ENCODE measurements at places on chromosomes 3 and 15.

DNA sequence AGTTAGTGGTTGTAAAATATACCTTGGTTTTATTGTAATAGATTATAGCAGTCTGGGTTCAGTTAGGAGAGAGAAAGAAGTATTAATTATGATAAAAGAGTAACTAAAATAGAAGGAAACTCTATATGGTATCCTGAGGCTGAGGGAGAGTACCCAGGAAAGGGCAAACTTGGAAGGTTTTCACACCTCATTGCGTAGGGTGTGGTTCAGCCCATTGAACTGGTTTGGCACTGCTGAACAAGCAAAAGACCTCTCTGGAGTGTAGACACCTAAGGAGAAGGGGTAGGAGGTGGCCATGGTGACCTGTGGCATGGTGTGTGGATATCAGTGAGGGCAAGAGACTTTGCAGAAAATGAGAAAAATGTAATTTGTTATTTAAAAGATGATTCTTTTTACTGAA is 63.5 kb downstream of the STT3B start:
- no peak for DNase-seq
- H3K36me3 ChIP-seq, result peaks cover 84% of the 10 kb centered on the region
- no peaks in the 10 kb centered on the region for H3K27me3 ChIP-seq
- H3K4me1 ChIP-seq, result no peaks in the 10 kb centered on the region
- no peak overlapping the region for H3K4me3 ChIP-seq

- H3K27ac ChIP-seq, result no peak overlapping the region
- H3K4me3 ChIP-seq, result no peak overlapping the region
- no peaks in the 10 kb centered on the region for H3K27me3 ChIP-seq
- peaks cover 3% of the 10 kb centered on the region for H3K4me1 ChIP-seq
- no peaks in the 10 kb centered on the region for H3K36me3 ChIP-seq
- no peak for DNase-seq
These were observed 19.0 kb downstream of the ARL14 start for GRCh38 chr3:160695915-160696327.

- H3K27ac ChIP-seq, result no peak overlapping the region
- no peaks in the 10 kb centered on the region for H3K27me3 ChIP-seq
- no peak overlapping the region for H3K4me3 ChIP-seq
- no peaks in the 10 kb centered on the region for H3K4me1 ChIP-seq
These were observed 44.1 kb upstream of the WWTR1 start for GRCh38 chr3:149701977-149702350.

GRCh38 chr3:64832098-64832497 is 144.3 kb upstream of the ADAMTS9 start:
- DNase-seq, result no peak
- H3K27me3 ChIP-seq, result no peaks in the 10 kb centered on the region
- H3K36me3 ChIP-seq, result no peaks in the 10 kb centered on the region
- H3K4me1 ChIP-seq, result peaks cover 10% of the 10 kb centered on the region

DNA sequence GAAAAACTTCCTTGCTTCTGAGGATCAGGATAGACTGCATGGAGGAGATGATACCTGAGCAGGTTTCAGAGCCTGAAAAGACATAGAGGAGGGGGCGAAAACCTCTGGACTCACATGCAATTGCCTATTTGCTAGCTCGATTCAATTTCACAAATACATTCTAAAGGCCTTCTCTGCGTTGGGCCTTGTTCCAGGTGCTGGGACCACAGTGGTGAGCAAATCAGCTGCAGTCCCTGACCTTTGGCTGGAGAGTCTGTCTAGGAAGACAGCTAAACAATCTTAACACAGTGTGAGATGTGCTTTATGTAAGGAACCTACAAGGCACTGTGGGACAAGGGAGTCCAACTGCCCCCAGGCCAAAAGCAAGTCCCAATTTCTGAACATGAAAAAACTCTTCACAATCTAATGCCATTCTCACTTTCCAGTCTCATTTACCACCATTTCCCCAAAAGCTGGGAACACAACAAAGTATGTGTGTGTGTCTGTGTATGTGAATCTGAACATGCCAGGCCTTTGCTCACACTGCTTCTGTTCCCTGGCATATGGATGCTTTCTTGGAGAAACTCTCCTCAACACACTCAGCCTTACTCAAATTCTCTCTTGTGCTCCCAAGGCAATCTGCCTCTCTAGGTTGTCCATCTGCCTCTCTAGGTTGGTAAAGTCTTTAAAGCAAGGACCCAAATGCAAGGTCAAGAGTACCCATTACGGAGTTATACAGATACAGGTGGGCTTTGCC is 2.1 kb upstream of the PCCB start:
- H3K4me1 ChIP-seq, result peaks cover 9% of the 10 kb centered on the region
- H3K36me3 ChIP-seq, result no peaks in the 10 kb centered on the region
- no peak overlapping the region for H3K4me3 ChIP-seq
- DNase-seq, result no peak
- no peak overlapping the region for H3K27ac ChIP-seq

DNA sequence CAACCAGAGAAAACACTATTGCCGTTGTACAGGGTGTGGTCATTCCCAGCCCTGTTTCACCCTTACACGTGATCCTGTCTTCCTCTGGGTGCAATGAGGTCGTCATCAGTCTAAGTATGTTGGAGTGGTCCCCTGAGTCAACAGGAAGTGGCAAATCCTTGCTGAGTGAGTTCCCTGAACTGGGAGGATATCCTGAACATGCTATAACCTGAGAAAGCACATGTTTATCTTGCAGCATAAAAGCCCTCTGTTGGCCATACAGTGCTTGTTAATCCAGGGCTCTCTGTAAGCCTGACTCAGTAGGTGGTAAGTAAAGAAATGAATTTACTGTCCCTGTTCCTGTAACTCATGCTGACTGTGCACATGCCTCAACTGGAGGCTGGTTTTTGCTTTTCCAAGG is 477.8 kb upstream of the RGMA start:
- H3K36me3 ChIP-seq, result no peaks in the 10 kb centered on the region
- no peak overlapping the region for H3K27ac ChIP-seq
- no peaks in the 10 kb centered on the region for H3K27me3 ChIP-seq
- DNase-seq, result no peak
- peaks cover 12% of the 10 kb centered on the region for H3K4me1 ChIP-seq

GRCh38 chr15:67905628-67906027 is 65.8 kb upstream of the RNU6-1 start:
- no peaks in the 10 kb centered on the region for H3K4me1 ChIP-seq
- H3K27me3 ChIP-seq, result no peaks in the 10 kb centered on the region
- H3K27ac ChIP-seq, result no peak overlapping the region
- no peaks in the 10 kb centered on the region for H3K36me3 ChIP-seq

DNA sequence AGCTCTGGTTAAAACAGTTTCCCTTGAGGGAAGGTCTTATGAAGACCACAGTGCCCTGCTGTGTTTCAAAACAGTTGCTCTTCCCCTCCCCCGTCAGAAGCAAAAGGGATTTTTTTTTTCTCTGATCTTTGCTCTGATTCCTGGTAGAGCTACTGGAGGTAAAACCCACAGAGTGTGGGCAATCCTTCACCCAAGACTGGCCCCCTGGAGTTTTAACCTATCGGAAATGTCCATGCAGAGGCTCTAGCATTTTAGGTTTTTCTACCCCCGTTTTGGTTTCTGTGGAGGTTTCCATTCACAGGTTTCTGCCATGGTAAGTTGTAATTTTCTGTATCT is 27.7 kb downstream of the GRM2 start:
- no peaks in the 10 kb centered on the region for H3K4me1 ChIP-seq
- no peak overlapping the region for H3K27ac ChIP-seq
- H3K36me3 ChIP-seq, result no peaks in the 10 kb centered on the region
- no peaks in the 10 kb centered on the region for H3K27me3 ChIP-seq
- no peak for DNase-seq
- H3K4me3 ChIP-seq, result no peak overlapping the region

DNA sequence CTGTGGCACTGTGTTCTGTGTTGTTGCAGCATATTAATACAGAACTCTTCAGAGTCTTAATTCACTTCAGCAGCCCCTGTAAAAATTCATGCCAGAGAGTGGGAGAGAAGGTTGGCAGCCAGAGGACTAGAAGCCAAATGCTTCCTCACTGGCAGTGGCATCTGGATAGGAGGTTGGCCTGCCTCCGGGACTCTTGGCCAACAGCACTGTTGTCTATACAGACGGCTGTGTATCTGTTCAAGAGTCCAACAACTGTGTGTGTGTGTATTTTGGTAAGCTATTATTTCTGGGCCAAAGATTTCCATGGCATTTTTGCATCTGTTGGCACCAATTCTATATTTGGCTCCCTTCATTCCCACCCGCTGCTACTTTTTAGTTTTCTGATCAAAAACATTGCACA is 156.0 kb upstream of the SOX2 start:
- no peaks in the 10 kb centered on the region for H3K36me3 ChIP-seq
- DNase-seq, result no peak

DNA sequence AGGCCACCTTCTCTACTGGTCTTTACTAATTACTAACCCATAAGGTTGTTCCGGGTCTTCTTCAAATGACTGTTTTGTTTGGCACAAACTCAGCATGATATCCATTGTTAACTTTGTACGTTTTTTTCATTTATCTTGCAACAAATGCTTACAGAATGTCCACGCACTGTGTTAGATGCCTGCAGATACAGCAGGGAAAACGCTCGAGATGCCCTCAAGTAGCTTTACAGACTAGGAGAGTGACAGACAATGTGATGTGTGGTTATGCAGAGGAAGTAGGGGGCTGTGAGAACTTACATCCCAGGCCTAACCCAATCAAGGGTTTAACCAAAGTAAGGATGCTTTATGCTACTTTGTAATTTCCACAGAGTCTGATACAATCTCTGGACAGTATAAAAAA is 949 bp upstream of the RFC4 start:
- DNase-seq, result no peak
- H3K4me1 ChIP-seq, result peaks cover 6% of the 10 kb centered on the region
- H3K4me3 ChIP-seq, result peak overlapping the region; percentile 99
- H3K27me3 ChIP-seq, result peaks cover 3% of the 10 kb centered on the region

DNA sequence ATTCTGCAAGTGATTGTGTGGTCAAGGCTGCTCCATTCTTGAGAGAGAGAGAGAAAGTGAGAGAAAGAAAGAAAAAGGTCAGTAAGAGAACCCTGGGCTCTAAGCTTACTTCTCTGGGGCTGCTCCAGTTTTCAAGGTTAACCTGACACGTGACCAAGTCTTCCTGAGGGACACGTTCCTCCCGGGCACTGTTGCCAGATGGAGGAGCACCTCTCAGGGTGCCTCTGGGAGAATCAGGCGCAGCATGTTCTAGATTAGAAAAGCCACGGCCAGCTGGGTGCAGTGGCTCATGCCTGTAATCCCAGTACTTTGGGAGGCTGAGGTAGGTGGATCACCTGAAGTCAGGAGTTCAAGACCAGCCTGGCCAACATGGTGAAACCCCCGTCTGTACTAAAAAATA is 60.8 kb downstream of the ITGA11 start:
- H3K4me3 ChIP-seq, result no peak overlapping the region
- no peaks in the 10 kb centered on the region for H3K27me3 ChIP-seq
- H3K4me1 ChIP-seq, result peaks cover 4% of the 10 kb centered on the region
- no peaks in the 10 kb centered on the region for H3K36me3 ChIP-seq
- no peak overlapping the region for H3K27ac ChIP-seq

- H3K27me3 ChIP-seq, result no peaks in the 10 kb centered on the region
- H3K36me3 ChIP-seq, result peaks cover 38% of the 10 kb centered on the region
- H3K27ac ChIP-seq, result no peak overlapping the region
- H3K4me3 ChIP-seq, result no peak overlapping the region
These were observed 30.9 kb downstream of the ARNT2 start for GRCh38 chr15:80434926-80435720.

GRCh38 chr3:143924522-143925285 is 46.9 kb upstream of the DIPK2A start:
- H3K27me3 ChIP-seq, result no peaks in the 10 kb centered on the region
- H3K27ac ChIP-seq, result no peak overlapping the region
- no peaks in the 10 kb centered on the region for H3K4me1 ChIP-seq
- no peak overlapping the region for H3K4me3 ChIP-seq
- DNase-seq, result no peak

DNA sequence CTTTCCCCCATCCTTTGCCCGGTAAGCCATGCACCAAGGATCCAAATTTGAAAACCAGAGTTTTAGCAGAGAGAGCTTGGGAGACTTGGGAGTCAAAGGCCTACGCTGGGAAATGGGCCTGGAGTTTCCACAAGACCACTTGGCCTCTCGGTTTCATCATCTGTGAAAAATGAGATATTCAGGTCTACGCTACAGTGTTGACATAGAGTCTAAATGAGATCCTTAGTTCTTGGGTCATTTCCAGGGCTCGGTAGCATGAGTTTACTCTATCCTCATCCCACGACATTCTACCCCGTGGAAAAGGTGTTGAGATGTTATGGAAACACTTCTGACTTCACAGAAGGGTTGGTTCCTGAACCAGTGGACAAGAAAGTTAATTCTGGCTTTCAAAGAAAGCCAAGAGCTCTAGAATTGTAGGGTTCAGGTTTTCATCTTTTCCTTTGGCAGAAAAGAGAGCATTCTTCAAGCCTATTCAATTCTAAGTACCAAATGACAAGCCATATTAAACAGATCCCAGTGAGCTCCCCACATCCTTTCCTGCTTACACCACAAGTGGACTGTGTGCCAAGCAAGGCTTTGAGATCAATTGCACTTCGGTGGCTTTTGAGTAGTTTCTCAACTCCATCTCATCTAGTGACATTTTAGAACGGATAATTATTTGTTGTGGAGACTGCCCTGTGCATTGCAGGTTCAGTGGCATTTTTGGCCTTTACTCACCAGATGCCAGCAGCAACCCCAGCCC is 219.7 kb downstream of the SLCO3A1 start:
- H3K4me3 ChIP-seq, result no peak overlapping the region
- H3K4me1 ChIP-seq, result peaks cover 2% of the 10 kb centered on the region
- no peaks in the 10 kb centered on the region for H3K36me3 ChIP-seq
- H3K27ac ChIP-seq, result no peak overlapping the region
- peaks cover 7% of the 10 kb centered on the region for H3K27me3 ChIP-seq

DNA sequence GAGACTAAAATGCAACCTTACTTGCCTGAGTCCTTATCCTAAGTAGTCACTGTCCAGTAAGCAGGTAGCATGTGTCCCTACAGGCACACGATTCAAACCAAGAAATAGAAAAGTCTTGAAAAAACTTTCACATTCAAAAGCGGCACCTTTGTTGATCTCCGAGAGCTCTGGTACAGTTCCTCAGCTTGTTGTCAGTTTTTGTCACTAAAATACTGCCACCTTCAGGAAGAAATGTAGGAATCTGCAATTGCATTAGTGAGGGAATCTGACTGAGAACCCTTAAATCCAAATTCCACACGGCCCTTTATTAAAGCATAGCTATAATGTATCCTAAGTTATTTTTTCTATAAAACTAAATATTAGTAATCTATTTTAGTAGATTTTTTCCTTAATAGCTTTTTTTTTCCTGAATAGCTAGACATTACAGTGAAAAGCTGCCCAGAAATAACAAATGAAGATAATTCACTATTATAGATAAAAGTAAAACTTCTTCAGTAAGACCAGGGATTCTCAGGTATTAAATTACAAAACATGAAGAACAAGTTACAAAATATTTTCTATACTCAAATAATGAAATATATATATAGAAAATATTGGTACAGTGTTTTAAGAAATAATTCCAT is 44.0 kb downstream of the CCDC54 start:
- DNase-seq, result peak; percentile 57
- H3K4me3 ChIP-seq, result no peak overlapping the region
- H3K36me3 ChIP-seq, result no peaks in the 10 kb centered on the region
- H3K27me3 ChIP-seq, result no peaks in the 10 kb centered on the region
- no peak overlapping the region for H3K27ac ChIP-seq

DNA sequence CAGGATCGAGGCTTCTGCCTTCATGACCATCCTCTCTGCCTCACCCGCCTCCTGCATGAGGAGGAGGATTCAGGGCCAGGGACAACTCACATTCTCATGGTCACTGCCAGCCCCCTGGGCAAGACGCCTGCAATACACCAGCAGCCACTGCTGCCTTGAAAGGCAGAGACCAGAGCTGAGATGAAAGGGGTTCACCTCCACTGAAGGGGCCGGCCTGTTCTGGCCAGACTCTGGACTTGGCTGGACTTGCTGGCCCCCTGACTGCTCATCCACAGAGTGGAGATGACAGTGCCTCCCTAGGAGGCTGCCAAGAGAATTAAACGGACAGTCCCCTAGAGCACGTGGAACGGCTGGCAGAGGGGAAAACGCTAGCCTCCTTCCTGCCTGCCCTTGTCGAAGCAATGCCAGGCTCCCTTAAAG is 35.2 kb downstream of the MGLL start:
- DNase-seq, result no peak
- H3K36me3 ChIP-seq, result no peaks in the 10 kb centered on the region
- H3K27me3 ChIP-seq, result no peaks in the 10 kb centered on the region
- H3K4me3 ChIP-seq, result no peak overlapping the region

Data from neuronal stem cell (in vitro differentiated cells).